ENCODE measurements at places on chromosomes 3 and 15.

- DNase-seq, result peak; percentile 59
These were observed 71.4 kb upstream of the PLSCR4 start for GRCh38 chr3:146322216-146322817.

DNA sequence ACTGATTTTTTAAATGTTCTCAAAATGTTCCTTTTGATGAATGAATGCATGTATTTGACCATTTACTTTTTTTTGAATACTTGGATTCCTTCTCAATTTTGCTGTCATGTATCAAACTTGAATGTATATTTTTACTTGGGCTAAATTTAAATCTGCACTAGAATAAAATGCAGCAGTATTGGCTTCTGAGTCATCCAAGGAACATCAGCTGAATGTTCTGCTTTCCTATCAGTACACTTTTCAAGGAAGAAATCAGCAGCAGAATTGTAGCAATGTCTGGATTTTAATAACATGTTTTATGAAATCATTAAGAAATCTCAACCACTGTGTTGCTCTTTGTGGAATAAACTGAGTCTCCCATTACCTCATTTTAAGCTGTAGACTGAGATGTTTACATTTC is 57.0 kb upstream of the COL6A6 start:
- no peak for DNase-seq

DNA sequence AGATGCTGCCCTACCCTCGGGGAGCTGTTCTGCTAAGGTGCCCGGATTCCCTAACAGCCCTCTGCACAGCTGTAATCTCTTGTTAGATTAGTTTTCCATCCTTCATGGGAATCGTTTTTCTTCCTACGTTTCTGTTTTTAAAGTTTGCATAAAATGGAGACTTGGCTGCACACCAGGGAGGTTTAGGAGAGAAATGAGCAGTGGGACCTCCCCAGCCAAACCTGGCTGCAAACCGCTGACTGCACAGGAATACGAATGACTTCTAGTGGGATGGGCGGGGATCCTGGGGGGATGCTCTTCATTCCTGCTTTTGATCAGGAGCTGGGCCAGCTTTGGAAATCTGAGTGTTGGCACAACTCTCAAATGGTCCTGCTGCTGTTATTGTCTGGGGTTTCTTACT is 77.5 kb downstream of the THSD4 start:
- DNase-seq, result no peak

- DNase-seq, result no peak
These were observed 192.1 kb upstream of the TTC14 start for GRCh38 chr3:180409883-180410282.

DNA sequence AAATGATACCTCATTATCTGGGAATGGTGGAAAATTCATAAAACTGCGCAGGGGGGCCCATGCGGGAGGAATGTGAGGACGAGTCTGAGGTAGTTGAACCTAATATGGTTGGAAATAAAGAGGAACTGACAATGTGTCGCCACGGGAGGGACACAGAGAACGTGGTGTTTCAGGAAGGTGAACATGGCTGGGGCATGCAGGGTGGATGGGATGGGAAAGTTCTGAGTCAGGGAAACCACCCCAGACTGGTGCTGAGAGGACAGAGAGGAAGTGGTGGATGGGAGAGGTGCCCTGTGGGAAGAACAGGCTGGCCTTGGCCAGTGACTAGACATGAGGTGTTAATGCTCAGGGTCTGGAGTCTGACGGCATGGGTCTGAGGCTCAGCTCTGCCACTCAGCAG is 137.1 kb upstream of the WNT5A start:
- DNase-seq, result no peak

- DNase-seq, result no peak
These were observed 37.1 kb downstream of the SEC22C start for GRCh38 chr3:42544492-42545283.

DNA sequence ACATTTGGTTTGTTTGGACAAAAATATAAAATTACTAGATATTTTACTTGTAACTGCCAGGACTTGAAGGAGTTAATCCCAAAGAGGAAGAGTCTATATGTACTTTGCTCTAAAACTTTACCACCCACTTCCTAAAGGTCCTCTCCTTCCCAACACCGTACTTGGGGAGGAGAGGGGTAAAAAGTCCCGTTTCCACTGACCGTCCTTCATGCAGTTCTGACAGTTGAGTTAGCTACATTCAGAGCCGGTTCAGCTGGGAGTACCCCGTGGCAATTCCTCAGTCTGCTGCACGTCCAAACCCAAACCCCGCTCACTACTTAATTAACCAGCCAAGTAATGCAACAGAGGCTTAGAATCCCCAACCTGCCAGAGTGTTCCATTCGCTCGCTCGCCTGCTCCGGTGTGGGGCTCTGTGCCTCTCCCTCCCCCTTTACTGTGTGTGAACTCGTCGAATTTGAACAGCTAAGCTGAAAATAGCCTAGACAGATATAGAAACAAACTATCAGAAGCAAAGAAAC is 519.7 kb downstream of the FOXP1 start:
- DNase-seq, result no peak

GRCh38 chr15:88920186-88920891 is 7.2 kb upstream of the MFGE8 start:
- DNase-seq, result no peak

- DNase-seq, result no peak
These were observed 36.3 kb downstream of the SLITRK3 start for GRCh38 chr3:165159760-165160421.

DNA sequence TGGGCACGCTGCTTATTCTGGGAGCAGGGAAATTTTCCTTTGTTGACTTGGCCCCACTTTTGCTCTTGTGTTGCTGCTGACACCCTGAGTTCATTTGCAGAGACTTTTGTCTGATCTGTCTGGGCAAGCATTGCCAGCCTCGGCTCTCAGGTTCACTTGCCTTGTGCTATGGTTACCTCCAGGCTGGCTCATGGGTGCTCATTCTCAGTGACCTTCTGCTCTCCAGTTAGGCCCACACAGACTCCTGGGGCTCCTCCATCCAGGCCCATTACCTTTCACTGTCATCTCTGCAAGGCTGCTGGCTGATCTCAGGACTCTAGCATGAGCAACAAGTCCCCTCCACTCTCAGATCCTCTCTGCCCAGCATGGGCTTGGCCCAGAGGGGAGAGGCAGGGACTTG is 108.3 kb downstream of the IL20RB start:
- DNase-seq, result no peak

- DNase-seq, result no peak
These were observed 164.6 kb upstream of the CCDC54 start for GRCh38 chr3:107212618-107213017.

GRCh38 chr3:23331141-23331935 is 128.2 kb downstream of the UBE2E2 start:
- DNase-seq, result no peak

DNA sequence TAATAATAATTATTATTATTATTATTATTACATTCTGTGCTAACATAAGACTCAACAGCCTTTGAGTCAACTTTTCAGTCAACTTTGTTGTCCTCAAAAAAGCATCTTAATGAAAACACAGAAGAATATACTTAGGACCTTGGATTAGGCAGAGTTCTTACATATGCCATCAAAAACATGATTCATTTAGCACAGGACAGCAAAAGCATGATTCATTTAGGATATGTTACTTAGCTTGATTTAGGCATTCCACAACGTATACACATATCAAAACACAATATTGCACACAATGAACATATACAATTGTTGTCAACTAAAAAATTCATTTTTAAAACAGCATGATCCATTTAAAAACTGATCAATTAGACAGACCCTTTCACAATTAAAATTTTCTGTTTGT is 213.0 kb downstream of the FMN1 start:
- no peak for DNase-seq

DNA sequence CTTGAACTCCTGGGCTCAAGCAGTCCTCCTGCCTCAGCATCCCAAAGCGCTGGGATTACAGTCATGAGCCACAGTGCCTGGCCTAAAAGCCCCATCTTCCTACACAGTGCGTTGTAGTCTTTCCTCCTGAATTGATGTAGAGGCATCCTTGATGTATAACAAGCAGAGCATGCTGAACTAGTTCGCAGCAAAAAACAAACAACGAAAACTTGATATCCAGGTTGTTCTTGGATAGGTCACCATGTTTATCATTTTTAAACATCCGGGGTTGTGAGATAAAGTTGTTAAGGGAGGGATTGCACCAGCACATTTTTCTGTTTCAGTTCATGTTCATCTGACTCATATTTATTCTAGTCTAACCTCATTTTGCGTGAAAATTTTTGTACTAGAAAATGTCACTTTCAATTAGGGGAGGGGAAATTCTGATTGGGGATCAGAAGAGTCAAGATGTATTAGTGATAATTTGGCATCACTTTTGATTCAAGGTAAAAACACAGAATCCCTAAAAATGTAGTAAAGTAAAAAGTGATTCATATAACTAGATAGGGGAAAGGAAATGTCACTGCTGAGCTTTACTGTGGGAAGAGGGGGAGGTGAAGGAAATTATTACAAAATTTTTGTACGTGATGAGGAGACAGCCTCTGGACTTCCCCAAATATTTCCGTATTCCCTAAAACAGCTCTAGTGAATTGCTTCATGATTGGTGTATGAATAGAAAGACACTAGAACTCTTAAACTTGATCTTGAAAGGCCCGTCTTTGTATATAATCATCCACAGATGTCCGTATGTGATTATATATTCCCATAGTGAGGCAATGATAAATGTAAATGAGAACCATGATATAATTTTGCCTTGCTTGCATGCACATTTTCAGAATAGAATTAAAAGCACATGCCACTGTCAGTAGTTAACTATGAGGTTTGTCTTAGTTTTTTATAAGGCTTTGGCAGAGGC is 22.9 kb downstream of the RAB8B start:
- peak; percentile 93 for DNase-seq

- DNase-seq, result no peak
These were observed 46.3 kb downstream of the ARHGAP31 start for GRCh38 chr3:119340446-119340845.

- no peak for DNase-seq
These were observed 14.1 kb upstream of the GADL1 start for GRCh38 chr3:30908456-30909037.

GRCh38 chr3:149511040-149511626 is 36.6 kb downstream of the TM4SF4 start:
- no peak for DNase-seq

DNA sequence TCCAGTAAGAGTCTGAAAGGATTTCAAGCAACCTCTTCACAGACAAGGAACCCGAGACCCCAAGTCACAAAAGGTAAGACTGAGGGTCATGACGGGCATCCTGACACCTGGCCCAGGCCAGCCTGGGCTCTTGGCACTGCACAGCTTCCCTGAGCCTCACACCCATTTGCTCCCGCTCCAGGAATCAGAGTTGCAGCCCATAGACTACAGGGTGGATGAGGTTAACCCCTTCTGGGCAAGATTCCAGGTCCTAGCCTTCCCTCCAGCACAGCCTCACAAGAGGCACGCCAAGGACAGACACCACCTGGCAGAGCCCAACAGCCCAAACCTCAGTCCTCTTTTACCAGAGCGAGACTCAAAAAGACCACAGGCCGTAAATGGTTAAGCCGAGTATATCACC is 36.2 kb downstream of the RBPMS2 start:
- DNase-seq, result no peak

- no peak for DNase-seq
These were observed 96.6 kb downstream of the SLC9A9 start for GRCh38 chr3:143751643-143752178.

DNA sequence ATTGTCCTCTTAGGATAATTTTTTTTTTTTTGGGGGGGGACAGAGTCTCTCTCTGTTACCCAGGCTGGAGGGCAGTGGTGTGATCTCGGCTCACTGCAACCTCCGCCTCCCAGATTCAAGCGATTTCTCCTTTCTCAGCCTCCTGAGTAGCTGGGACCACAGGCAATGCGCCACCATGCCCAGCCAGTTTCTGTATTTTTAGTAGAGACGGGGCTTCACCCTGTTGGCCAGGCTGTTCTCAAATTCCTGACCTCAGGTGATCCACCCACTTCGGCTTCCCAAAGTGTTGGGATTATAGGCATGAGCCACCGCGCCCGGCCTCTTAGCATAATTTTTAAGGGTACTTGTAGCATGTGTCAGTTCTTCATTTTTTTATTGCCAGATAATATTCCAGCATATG is 122.6 kb downstream of the FNDC3B start:
- no peak for DNase-seq

DNA sequence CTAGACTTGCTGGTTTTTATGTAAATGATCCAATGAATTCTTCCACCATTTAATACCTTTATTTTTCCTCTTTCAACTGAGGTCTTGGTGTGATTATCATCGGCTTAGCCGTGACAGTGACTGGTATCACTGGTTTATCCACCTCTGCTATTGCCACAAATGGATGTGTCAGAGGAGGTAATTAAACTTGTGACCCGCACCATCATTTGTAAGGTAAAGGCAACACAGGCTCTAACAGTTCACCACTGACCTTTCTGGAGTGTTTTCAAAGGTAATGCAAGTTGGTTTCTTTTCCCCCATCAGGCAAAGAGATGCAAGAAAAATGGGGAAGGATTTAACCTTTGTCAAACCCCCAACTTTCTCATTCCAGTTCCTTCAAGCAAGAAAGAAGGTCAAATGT is 19.7 kb downstream of the SLC12A1 start:
- DNase-seq, result no peak

DNA sequence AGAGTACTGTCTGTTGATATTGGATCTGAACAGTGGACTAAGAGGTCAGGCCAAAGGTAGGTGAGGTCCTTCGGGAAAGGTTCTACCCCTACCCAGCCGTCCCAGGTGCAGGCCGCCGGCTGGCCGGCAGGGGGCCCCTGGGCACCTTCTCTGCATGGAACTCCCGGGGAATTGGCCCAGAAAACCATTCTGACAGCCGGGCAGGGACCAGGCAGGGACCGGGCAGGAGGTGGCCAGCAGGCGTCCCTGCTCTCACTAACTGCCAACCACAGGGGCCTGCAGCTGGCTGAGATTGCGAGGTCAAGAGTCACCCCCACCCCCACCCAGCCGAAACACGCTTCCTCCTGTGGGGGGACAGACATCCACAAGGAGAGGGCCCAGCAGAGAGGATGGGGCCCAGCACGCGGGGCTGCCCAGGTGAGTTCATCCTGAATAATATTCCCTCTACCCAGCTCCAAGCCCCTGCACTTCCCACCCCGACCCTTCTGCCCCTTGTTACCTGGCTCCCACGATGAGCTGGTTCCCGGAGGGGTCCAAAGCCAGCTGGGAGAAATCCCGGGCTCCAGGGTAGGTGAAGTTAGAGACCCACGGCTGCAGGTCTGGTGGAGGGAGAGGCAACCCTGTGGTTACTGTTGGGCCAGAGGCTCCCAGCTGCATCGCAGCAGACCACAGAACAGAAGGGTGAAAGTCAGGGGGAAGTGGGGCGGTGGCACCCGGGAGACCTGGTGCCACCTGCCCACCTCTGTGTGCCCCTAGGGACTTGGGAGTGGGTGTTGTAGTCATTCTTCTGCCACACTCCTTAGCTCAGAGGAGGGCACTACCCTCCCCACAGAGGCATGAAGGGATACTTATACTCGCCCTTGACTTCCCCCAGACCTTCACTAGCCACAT is 84.4 kb downstream of the SEMA5B start:
- DNase-seq, result no peak

DNA sequence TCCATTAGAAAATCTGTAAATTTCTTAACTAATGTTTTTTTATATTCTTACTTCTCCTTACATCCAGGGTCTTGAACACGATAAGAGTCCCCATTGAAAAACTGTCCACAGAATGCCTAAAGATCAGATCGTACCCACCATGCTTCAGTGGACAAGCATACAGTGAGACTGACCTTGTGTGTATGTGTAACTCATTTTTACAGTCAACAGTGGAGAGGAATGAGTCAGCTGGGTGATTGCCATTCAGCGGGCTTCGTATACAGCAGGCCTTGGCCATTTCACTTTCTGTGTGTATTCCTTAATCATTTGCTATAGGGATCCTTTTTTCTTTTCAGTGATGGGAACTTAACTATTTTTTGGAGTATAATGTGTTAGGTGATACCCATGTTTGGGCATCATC is 10.6 kb downstream of the PARP14 start:
- no peak for DNase-seq

All from fibroblast of skin of left biceps (primary cell).